T-helper 22 cell (primary cell): ENCODE measurements at places on chromosomes 6 and 20.

GRCh38 chr6:170362121-170362520 is 55.6 kb downstream of the FAM120B start:
- DNase-seq: no peak

- no peak for DNase-seq
These were observed 50.0 kb upstream of the DTNBP1 start for GRCh38 chr6:15712797-15713196.

DNA sequence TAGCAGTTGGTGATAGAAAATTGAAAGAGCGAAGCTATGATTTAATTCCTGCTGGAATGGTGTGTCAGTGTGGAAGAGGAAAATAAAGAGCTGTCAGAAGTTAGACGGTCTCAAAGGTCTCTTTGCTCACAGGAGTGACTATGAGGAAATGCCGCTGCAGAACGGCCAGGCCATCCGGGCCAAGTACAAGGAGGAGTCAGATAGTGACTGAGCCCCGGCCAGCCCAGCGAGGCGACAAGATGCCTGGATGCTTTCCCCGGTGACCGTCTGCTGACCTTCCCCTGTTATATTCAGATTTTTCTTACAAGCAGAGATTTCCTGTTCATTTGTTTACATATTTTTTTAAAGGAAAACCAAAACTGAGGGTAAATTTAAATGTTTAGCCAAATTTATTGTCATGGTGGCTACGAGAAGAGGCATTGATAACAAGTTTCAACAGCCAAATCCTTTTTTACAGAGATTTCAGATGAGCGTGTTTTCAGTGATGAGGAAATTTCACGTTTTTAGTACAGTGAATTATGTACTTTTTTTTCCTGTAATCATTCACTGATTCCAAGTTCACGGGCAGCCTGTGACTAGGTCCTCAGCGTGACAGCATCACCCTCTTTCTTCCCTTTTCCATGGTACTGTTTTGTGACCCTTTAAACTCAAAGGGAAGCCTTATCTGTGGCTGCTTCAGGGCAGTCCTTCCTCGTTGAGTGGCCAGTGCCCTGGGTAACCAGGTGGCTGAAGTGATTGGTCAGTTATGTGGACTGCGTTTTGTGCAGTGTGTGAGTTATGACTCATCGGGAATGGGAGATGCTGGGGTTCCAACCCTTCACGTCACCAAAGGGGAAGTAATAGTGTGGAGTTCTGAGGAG is 12.6 kb downstream of the DYNLT1 start:
- DNase-seq: no peak

GRCh38 chr20:38343311-38344106 is 2.8 kb upstream of the LBP start:
- DNase-seq: no peak

GRCh38 chr6:5729813-5730517 is 276.8 kb downstream of the NRN1 start:
- no peak for DNase-seq

GRCh38 chr6:159902620-159903019 is 11.8 kb downstream of the MAS1 start:
- DNase-seq: no peak

DNA sequence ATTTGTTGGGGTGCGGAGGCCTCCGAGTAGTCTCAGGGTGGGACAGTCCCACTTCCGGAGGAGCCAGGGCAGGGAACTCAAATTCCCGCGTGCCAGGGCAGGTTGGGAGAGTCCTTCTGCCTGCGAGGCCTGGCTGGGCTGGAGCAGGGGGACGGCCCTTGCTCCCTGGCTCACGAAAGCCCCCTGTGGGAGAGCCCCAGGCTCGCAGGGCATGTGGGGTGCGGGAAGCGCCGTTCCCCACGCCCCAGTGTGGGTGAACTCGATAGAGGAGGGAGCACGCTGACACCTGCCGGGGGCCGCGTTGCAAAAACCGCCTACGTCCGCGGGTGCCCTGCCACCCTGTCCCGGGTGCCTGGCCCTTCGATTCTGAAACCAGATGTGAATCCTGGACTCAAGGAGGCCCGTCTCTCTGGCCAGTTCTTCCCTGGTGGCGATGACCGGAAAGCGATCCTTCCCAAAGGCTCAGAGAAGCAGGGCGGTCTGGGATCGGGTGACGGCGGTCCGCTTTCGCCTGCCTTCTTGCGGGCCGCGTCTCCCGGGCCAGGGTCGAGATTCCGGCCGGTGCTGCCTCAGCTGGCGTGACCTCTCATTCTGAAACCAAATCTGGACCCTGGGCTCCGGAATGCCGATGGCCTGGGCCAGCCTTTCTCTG is 1846.5 kb upstream of the DEFB115 start:
- DNase-seq: no peak

DNA sequence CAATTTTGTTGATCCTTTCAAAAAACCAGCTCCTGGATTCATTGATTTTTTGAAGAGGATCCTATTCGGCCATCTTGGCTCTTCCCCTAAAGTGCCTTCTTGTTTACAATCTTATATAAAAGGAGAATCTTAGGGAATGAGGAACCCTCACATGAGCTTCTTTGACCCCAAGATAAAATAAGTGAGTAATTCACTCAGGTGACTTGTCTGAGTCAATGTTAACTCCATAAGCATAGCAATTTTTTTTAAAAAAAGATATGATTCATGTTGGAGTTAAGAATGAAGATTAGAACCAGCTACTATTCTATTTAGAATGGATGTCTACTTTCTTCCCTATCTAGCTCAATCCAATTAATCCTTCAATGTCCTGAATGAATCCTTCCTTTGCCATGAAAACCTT is 21.0 kb downstream of the WASF1 start:
- DNase-seq: no peak

- no peak for DNase-seq
These were observed 2.1 kb downstream of the COL12A1 start for GRCh38 chr6:75203721-75204120.

DNA sequence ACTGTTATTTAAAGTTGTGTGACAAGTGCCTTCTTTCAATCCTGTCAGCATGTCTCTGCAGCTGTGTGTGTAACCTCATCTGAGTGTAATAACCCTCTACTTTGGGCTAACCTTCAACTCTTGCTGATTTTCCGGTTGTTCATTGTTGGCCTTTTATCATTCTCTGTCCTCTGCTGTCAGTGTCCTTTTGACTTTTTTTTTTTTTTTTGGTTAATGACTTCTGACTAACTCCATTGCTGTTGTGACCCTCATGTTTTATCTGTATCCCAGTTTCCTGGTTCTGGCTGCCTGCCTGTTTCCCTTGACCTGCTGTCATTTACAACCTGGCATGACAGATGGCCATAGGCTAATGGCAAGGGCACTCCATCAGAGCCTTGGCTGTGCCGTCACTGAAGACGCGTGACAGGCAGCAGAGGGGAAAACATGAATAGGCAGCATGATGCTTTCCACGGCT is 145.7 kb upstream of the MAN1A1 start:
- no peak for DNase-seq

GRCh38 chr6:151018046-151018445 is 152.5 kb downstream of the MTHFD1L start:
- no peak for DNase-seq

GRCh38 chr6:36445621-36446020 is 2.8 kb downstream of the KCTD20 start:
- DNase-seq: no peak

DNA sequence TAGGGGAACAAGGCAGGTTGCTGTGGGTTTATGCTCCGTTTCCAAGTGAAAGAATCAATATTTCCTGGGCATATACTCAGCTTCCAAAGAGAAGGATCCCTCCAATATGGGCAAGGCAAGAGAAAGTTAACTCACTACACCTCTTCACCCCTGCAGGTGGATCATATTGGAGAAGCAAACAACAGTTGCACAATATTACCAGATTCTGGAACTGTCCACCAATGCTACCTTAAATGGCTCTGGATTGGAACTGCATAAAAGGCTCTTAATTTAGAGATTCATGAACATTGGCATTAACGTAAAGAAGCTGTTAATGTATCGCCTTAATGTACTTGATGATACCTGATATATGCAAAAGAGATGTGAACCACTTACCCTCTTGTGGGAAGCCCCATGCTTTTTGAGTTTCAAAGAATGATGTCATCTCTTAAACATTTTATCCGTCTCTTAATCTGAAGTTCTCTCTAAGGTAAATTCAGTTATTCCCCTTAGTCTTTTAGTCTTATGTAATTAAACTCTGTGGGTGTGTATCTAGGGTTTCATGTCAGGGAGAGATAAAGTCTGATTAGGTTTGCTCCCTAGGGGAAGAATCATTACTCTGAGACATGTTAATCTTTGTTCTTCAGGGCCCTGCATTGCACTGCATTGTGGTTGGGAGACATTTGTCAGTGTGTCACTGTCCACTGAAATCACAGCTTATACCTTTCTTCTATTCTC is 99.5 kb downstream of the PHACTR1 start:
- no peak for DNase-seq

GRCh38 chr6:163860287-163861081 is 446.0 kb downstream of the QKI start:
- no peak for DNase-seq

GRCh38 chr6:29834564-29835436 is 7.2 kb downstream of the HLA-G start:
- DNase-seq: no peak

- no peak for DNase-seq
These were observed 157.7 kb upstream of the B3GAT2 start for GRCh38 chr6:71114544-71114943.

DNA sequence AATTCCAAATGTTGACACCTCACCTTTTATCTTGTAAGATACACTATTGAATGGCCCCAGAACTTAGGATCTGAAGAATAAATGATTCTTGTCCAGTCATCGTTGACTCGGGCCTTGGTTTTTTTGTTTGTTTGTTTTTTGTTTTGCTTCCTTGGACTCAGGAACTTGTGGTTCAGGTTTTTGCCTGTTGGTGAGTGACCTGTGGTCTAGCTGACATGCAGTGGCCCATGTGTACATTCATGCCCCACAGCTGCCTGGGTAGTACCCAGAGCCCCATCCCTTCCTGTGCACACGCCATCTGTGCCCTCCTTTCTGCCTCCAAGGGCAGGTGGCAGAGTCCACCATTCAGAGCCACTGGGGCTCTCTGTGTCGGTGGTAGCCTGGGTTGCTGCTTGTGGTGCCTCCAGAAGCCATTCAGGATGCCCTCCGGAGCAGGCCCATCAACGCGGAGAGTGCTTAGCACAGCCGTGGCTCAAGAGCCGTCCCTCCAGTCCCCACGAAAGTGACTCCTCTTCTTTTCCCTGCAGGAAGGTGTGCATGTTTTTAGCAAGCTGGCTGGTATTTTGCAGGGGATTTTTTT is 85.9 kb downstream of the SYNJ2 start:
- no peak for DNase-seq

- no peak for DNase-seq
These were observed 1.2 kb downstream of the DUSP22 start for GRCh38 chr6:293193-294174.

GRCh38 chr6:36559011-36559793 is 11.9 kb upstream of the STK38 start:
- DNase-seq: no peak

GRCh38 chr6:319177-320131 is 27.2 kb downstream of the DUSP22 start:
- no peak for DNase-seq

GRCh38 chr6:156282087-156282486 is 495.1 kb upstream of the ARID1B start:
- DNase-seq: no peak
